ENCODE measurements at places on chromosomes 2 and 18.

- no peak for DNase-seq
Measured at GRCh38 chr18:40249390-40250080, 1705.5 kb upstream of the PIK3C3 start.

DNA sequence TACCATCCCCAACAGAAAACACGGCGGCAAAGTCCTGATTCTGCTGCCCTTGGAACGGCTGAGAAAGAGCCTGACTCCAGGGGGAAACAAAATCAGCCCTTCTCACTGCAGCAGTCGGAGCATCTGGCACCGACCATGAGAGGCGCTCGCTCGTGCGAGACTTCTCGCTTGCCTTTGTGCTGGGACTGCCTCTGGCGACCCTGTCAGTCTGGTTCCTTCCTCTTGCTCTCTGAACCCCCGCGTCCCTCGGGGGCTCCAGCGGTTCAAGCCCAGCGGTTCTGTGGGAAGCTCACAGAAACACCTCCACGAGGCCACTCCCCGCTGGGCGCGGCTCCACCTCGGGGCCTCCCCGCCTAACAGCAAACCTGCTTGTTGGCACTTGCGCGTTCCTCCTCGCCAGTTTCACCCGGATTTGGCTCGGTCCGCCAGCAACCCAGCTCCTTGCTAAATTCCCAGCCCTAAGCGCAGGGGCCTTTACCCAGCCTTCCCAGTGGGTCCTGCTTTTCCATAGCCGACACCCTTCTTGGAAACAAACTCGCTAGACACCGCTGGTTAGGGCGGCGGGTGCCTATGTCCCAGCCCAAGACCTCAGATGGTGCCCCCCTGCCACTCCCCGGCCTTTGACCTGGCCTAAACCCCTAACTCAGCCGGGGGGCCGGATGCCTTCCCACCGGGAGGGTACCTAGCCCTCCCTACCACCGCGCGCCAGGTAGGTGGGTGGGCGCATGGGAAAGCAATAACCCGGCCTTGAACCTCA lies 2.2 kb downstream of the RND3 start:
- peak; percentile 34 for DNase-seq

DNA sequence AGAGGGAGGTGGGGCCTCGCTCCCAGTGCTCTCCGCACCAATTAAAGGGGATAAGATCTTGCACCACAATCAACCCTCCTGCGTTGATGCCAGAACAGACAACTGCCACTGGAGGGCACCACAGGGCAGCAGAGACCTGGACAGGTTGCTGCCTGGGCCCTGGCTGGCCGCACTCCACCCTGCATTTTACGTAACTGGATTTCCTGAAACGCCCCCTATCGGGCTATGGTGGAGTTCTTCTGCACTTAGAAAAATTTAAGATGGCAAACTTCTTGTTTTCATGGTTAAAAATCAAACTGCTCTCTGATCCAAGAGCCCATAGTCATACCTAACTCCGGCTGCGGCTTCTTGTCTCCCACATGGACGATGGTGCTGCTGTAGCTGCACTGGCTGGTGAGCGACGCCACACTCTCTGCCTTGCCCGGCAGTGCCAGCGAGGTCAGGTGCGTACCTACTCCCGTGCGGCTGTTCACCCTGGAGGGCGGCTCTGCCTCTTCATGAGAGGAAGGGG lies 16.8 kb upstream of the HES6 start:
- DNase-seq: peak; percentile 78

GRCh38 chr18:11887328-11888128 lies 20.6 kb downstream of the MPPE1 start:
- DNase-seq: no peak

- DNase-seq: no peak
Measured at GRCh38 chr2:15890936-15891905, 49.1 kb upstream of the MYCN start.

DNA sequence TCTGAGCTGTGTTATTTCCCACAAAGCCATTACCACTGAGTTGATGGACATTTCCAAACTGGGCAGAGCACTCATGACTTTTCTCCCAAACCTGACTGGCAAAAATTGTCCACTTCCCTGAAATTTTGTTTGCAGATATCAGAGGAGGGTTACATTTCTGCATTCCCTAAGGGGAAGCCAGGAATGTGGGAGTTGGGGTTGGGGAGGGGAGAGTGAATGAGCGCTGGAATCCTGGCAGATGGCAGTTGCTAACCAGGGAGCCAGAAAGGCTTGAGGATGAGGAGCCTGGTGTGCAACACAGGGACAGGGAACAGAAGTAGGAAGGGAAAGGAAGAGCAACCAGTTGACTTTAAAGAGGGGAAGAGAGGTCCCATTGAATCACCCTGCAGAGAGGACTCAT lies 14.0 kb upstream of the CCNYL1 start:
- no peak for DNase-seq

GRCh38 chr2:100761365-100761764 lies 58.6 kb upstream of the NPAS2 start:
- no peak for DNase-seq

- no peak for DNase-seq
Measured at GRCh38 chr18:22594155-22594690, 176.5 kb upstream of the CTAGE1 start.

- DNase-seq: no peak
Measured at GRCh38 chr2:227285741-227286236, 39.3 kb upstream of the MFF start.

GRCh38 chr2:221134718-221135117 lies 437.4 kb downstream of the EPHA4 start:
- no peak for DNase-seq

DNA sequence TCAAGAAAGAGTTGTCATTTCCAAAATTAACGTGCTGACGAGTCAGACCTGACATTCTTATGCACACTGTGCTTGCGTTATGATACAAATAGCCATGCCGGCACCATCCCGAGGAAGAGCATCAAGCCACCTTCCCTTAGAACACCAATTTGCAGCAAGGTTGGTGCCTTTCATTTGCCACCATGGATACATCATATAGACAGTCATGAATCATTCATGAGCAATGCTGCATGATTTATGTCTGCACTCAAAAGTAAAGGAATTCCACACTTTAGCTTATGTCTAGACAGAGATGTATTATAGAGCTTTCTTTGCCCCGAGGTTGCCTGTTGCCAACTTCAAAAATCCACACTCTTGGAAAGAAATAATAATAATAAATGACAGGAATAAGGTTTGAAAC lies 166.9 kb downstream of the VWC2L start:
- no peak for DNase-seq

DNA sequence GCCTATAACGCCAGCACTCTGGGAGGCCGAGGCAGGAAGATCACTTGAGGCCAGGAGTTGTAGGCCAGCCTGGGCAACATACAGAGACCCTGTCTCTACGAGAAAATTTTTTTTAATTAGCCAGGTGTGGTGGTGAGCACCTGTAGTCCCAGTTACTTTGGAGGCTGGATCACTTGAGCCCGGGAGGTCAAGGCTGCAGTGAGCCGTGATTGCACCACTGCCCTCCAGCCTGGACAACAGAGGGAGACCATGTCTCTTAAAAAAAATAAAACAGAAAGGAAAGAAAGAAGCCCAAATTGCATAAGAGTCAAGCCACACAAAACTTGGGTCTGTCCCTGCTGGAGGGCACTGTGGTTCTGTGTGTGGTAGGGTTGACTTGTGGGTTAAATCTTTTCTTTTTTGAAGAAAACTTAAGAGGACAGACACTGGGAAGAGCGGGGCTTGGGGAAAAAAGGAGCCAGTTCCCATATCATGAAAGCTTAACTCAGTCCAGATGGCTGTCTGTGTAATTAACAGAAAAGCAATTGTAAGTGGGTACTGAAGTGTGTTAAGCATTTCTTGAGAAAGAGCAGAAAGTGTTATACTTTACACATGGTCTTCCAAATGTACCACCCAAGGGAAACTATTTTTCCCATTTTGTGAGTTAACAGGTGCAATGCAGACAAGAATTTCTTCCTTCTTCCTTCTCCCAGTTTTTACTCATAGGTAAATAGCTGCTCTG lies 115.1 kb downstream of the ALPK2 start:
- no peak for DNase-seq

GRCh38 chr2:74575320-74575719 lies 20.8 kb downstream of the DOK1 start:
- no peak for DNase-seq

DNA sequence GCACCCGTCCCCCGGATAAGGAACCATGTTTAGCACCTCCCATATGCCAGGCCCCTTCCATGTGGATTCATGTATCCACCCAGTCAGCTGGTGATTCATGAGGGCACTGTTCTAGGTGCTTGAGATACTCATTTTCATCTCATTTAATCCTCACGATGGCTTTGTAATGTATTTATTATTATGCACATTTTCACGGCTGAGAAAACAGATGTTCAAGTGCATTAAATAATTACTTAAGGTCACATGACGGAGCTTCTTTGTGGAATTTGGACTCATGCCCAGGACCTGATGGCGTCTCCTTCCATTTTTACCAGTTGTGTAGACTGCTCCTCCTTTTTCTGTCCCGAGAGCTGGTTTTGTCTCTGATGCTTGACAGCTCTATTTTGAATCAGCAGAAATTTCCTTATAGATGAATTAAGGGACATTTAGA lies 72.2 kb upstream of the RBM44 start:
- DNase-seq: no peak

GRCh38 chr18:11368020-11368419 lies 218.7 kb upstream of the PIEZO2 start:
- DNase-seq: no peak

GRCh38 chr2:182949572-182950189 lies 83.2 kb upstream of the FRZB start:
- DNase-seq: no peak

DNA sequence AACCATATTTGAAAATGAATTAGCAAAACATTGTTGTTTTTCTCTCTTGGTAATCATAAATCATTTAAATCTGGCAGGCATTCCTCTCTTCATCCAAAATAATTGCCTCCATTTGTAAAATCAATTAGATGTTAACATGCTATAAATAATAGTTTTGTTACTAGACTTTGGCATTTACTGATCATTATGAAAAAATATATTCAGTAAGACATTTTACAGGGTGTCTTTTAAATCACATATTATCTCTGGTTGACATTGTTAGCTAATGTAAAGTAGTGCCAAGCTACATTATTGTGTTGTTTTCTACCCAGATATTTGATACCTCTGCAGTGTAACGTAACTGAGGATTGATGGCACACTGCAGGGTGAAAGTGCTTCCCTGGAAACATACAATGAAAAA lies 31.8 kb upstream of the DLX1 start:
- no peak for DNase-seq

DNA sequence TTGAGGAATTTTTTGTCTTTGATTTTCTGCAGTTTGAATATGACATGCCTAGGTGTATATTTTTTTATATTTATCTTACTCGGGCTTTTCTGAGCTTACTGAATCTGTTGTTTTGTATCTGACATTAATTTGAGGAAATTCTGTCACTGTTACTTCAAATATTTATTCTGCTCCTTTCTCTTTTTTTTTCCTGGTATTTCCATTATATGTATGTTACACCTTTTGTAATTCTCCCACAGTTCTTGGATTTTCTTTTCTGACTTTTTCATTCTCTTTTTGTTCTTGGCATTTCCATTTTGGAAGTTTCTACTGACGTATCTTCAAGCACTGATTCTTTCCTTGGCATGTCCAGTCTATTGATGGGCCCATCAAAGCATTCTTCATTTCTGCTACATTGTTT lies 24.1 kb upstream of the SKA1 start:
- no peak for DNase-seq

DNA sequence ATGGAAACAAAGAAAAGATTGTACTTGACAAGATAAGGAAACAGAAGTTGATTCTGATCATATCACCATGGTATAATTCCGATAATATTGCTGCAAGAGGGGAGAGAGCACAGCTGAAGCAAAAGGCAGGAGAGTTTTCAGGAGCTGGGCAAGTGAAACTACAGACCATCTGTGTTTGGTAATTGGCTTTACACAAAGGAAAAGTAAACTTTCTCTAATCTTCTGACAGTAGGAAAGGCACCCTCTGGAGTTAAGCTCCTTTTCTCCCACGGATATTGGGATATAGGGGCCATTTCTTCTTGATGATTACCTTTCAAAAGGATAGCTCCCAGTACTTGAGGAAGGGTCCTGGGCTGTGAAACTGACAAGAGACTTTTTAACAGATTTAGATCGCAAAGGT lies 29.9 kb upstream of the REG3A start:
- no peak for DNase-seq

DNA sequence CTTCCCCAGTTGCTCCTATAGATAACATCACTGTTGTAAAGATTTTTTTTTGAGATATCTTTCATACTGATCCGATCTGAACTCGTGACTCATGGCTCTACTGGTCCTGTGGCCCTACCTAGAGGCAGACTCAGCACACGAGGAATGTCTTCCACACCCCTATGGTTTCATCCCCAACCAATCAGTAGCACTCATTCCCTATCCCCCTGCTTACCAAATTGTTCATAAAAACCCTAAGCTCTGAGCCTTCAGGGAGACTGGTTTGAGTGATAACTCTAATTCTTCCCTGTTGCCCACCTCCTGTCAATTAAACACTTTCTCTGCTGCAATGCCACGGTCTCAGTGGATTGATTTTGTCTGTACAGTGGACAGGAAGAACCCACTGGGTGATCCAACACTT lies 4.2 kb upstream of the SAP130 start:
- DNase-seq: no peak

DNA sequence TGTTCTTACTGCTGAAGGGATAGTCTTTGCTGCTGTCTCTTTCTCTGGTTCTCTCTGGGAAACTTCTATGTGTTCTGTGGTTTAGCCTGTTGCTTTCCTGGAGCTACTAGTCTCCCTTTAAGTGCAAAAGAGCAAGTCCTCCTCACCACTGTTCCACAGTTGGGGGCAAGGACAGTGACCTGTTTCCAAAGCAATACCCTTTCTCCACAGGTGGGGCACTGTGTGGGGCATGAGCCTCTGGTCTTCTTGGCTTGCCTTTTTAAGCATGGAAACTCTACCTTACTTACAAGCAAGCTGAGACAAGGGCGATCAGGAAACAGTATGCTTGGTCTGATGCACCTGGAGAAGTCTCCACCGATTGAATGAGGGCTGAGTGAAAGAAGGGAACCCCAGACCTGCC lies 156.7 kb downstream of the CPS1 start:
- DNase-seq: no peak

GRCh38 chr2:181892799-181893435 lies 1.4 kb downstream of the ITPRID2 start:
- DNase-seq: no peak

DNA sequence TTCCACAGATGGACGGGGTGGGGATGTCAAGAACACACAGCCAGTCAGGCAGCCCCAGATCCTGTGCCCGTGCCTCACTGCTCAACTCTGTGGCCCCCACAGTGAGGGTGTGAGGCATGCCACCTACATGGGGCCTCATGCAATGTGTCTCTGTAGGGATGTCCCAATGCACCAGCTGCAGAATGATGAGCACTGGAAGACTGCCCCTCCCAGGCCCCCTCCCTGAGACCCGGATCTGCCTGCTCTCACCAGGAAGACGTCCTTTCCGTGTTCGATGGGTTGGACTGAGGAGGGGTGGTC lies 124.2 kb downstream of the TWIST2 start:
- no peak for DNase-seq
